Adipose tissue (tissue), 3 donors: ENCODE measurements at places on chromosomes 13 and 19. TPM values are rescaled to one million over a fixed set of nuclear protein-coding genes. Genes with fewer than 3 reads are reported as not detected.

The SWSAP1 gene
- 1.4 TPM for polyA plus RNA-seq

The PLIN5 gene
- polyA plus RNA-seq, result 38.2 TPM

The ACP5 gene
- polyA plus RNA-seq, result 9.7 TPM

The ZNF844 gene
- 1.5 TPM for polyA plus RNA-seq

The DIRAS1 gene
- 2.2 TPM for polyA plus RNA-seq

The RFXANK gene
- polyA plus RNA-seq, result 70.7 TPM

The ALOX5AP gene
- polyA plus RNA-seq, result 72.1 TPM

The IRGC gene
- polyA plus RNA-seq, result not detected

The C3 gene
- polyA plus RNA-seq, result 538 TPM

The HSD17B14 gene
- polyA plus RNA-seq, result 1.9 TPM

The SYT3 gene
- polyA plus RNA-seq, result 0.24 TPM

The ZNF665 gene
- 5.3 TPM for polyA plus RNA-seq

The KCNK6 gene
- polyA plus RNA-seq, result 3.2 TPM

The C19orf85 gene
- polyA plus RNA-seq, result not detected

The KCTD15 gene
- polyA plus RNA-seq, result 20.6 TPM

The ETV2 gene
- polyA plus RNA-seq, result 3.8 TPM

The RDH13 gene
- polyA plus RNA-seq, result 14.4 TPM

The AXL gene
- 26.0 TPM for polyA plus RNA-seq

The CIC gene
- 33.3 TPM for polyA plus RNA-seq

The TRPC4 gene
- polyA plus RNA-seq, result not detected

The FXYD1 gene
- 126 TPM for polyA plus RNA-seq

The LGALS14 gene
- polyA plus RNA-seq, result not detected

The ERICH4 gene
- polyA plus RNA-seq, result not detected
